ENCODE measurements at places on chromosomes 5 and 9.

GRCh38 chr5:151004499-151004898 lies 15.9 kb upstream of the GPX3 start:
- DNase-seq, result no peak

DNA sequence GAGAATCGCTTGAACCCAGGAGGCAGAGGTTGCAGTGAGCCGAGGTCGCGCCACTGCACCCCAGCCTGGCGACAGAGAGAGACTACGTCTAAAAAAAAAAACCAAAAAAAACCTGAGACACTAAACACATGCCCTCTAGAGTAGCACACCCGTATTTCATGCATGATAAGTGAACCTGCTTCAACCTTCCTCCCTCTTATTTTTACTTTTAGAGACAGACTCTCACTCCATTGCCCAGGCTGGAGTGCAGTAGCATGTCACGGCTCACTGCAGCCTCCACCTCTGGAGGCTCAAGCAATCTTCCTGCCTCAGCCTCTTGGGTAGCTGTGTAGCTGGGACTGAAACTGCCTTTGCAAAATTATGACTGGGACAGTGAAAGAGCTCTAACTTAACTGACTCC lies 17.6 kb upstream of the NANS start:
- DNase-seq, result no peak

- no peak for DNase-seq
Measured at GRCh38 chr9:137955224-137955570, 77.6 kb downstream of the CACNA1B start.

- no peak for DNase-seq
Measured at GRCh38 chr5:39219437-39219836, at the start of gene FYB1. Gene FYB1 (minus strand): TSS chr5:39219563. CDS start chr5:39202960, 16,603 bp downstream.

DNA sequence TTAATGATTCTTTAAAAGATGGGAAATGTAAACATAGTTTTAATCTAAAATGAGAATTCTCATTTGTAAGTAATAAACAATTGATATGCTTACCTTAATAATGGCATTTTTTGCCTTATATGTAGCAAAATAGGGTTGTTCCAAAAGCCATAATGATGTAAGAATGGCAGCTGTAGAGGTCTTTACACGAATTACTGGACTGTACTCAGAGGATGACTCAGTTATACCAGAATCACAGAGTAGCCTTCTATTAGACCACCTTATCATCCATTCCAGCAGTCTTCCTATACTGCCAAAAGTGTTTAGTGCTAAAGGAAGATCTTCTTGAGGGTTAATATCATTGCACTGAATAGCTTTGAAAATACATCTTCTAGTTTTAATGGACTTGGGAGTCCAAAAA lies 66.5 kb downstream of the CPLANE1 start:
- no peak for DNase-seq

DNA sequence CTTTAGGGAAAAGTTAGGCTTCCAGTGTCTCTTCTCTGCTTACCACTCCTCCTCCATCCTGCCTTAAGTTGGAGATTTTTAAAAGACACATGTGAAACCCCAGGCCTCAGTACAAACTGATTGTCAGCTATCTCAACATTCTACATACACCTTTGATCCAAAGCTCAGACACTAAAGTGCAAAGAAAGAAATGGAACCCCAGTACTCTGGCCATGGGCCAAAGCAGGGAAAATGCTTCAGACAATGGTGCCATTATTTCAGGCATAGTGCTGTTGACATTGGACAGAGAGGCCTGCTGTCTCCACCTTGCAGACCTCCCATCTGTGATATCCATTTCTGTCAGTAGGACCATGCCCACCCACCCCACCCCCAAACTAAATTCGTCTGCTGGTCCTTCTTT lies 49.1 kb downstream of the G3BP1 start:
- DNase-seq, result no peak

DNA sequence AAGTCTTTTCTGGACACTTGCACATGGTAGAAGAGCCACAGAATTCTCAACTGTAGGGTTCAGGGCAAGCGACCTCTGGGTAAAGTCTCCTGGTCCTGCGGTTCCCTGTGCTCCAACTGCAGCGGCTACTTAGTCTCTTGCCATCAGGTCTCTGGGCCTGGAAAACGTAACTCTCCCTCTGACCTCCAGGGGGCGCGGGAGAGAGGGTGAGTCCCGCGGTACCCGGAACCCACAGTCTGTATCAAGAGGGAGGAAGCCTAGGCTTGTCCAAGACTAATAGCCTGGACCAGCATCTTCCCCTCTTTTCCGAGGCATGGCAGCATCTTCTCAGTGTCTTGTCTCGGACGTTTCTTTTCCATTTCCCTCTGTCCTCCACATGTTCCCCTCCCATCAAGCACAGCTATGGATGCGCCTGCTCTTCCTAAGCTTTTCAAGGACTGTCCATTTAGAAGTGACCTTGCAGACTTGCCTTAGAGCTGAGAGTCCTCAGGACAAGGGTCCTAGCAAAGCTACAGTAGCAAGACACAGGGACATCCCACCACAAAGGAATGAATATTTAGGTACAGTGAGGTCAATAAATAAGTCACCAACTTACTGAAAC lies 59.3 kb downstream of the FSTL4 start:
- DNase-seq, result no peak

DNA sequence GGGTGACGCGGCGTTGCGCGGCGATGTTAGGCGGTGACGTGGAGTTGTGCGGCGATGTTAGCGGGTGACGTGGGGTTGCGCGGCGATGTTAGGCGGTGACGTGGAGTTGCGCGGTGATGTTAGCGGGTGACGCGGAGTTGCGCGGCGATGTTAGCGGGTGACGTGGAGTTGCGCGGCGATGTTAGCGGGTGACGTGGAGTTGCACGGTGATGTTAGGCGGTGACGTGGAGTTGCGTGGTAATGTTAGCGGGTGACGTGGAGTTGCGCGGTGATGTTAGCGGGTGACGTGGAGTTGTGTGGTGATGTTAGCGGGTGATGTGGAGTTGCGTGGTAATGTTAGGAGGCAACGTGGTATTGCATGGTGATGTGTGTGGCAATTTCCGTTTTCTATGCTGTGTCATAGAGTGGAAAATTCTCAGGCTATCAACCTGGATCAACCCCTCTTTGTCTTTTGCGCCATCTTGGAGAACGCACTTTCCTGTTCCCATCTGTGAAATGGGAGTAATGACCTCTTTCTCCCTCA lies 76.0 kb downstream of the ANKRD33B start:
- DNase-seq, result no peak

DNA sequence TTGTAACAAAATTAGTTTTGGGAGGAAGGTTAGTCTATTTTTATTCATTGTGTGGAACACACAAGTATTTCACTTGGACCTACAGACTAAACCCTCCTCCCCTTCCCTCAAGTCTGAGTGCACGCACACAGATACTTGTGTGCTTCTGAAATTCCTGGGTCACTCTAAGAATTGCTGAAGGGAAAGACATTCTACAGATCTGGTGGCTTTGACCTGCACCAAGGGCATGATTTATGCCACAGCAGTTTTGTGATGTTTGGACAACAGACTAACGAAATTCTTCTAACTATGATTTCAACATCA lies 150.5 kb downstream of the ARL15 start:
- DNase-seq, result no peak

- no peak for DNase-seq
Measured at GRCh38 chr9:72903103-72903502, 49.8 kb downstream of the ALDH1A1 start.

DNA sequence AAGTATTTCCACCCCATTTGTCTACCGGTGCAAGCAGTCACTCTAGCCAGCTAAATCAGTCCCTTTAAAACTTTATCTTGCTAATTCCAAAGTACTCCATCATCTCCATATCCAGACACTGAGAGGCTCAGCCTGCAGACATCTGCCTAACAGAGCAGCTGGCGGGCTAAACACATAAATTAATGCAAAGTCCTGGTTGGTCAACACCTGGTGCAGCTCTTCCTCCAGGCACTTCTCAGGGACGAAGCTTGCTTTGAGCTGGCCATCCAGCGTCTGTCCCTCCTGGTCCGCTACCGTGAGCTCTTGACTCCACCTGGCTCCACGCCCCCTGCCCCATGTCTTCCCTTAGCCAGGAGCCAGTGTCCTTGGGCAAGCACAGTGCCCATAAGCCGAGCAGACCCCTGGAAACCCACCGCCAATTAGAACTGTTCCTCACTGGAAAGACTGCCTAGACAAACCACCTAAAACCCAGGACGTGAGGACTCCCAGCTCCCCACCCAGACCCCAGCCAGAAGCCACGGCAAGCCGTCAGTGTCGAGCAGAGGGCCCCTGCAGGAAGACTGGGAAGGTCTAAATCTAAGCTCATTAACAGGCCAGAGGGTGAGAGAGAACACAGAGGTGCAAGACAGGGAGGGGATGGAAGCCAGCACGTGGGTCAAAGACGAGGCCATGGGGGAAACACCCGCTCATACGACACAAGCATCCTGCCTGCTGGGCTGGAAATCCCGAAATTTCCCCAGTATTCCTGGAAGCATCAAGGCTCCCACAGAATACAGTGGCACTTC lies 120.0 kb downstream of the COL23A1 start:
- DNase-seq, result no peak

DNA sequence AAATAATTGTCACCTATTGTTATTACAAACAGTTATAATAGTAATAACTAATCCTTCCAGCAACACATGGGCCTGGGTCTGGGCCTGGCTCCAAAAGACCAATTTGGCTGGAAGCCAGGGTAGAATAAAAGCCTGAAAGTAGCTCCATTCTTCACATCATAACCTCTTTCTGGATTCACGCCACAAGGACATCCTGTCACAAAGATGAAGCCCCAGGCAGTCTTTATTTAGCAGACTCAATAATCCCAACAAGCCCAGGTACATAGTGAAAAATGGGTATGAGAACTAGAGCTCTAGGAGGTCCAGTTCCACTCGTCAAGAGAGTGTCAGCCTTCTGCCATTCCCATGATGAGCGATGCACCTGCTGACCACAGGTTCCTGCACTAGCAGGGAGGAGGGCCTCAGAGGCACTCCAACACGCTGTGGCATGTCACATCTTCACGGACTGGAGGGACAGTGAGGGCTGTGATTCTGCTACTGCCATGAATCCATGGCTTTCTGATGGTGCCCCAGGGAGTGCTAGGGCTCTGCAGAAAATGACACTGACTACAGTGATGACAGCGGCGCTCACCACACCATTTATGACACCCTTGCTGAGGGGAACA lies 124.9 kb downstream of the SPOCK1 start:
- DNase-seq, result no peak

DNA sequence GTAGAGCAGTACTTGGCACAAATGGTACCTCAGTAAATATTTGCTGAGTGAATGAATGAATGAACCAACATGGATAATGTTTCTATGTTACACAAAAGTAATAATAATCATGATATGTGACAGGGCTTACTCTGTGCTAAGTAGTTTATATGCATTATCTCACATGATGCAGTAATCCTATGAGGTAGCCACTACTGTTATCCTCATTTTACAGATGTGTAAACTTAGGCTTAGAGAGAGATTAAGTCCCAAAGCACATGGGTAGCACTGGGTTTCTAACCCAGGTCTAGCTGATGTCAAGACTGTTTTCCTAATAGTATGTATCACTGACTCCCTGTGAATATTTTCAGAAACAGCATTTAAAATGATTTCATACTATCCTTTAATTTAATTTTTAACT lies 44.1 kb upstream of the VDAC1 start:
- DNase-seq, result no peak

DNA sequence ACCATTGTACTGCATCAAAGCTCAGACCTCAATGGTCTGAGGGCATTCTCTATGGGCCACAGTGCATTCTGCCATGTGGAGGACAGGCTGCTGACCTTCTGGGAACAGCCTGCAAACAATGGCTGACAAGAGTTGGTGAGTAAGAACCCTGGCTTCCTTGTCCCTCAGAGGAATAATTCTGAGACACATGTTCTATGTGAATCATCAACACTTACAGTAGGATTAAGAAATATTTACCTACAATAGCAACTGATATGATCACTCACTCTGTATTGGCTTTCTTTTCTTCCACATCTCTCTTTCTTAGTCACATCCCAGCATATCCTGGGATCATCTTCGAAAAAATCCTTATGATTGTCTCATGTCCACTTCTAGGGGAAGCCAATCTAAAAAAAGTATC lies 306.5 kb upstream of the ITGA1 start:
- no peak for DNase-seq

All from mesothelial cell of epicardium (in vitro differentiated cells).